Activated CD4-positive, alpha-beta memory T cell treated with anti-CD3 and anti-CD28 coated beads, Interleukin-2, amount 10 ng/mL, durations not matched to agents 7 days and 5 days (primary cell): ENCODE measurements at places on chromosomes 4 and X. TPM values are rescaled to one million over a fixed set of nuclear protein-coding genes. Genes with fewer than 3 reads are reported as not detected.

DNA sequence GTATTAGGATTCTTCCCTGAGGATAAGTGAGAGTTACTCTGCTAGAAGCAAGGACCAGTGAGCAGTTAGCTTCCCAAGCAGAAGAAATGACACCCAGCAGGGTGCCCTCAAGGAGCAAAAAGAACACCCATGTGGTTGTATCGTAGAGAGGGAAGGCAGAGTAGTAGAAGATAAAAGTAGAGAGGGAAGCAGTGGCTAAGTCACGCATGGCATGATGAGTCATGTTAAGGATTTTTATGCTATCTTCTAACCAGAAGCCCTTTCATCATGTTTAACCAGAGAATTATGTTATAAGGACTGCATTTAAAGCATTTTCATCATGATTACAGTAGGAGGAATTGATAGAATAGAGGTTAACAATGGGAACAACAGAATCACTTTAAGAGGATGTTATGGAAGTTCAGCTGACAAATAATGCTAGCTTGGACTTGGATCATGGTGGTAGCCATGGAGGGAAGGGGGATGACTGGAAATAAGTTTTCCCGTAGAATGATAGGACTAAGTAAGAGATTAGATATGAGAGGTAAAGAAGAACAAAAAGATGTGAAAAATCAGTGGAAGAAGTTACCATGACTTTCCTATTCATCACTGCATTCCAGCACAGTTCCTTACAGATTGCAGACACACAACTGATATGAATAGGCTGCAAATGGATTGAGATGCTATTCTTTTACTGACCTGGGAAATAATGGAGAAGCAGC lies 383.5 kb upstream of the INTU start:
- DNase-seq = no peak

GRCh38 chr4:81214144-81214880 lies 710 bp downstream of the PRKG2 start:
- DNase-seq = no peak

DNA sequence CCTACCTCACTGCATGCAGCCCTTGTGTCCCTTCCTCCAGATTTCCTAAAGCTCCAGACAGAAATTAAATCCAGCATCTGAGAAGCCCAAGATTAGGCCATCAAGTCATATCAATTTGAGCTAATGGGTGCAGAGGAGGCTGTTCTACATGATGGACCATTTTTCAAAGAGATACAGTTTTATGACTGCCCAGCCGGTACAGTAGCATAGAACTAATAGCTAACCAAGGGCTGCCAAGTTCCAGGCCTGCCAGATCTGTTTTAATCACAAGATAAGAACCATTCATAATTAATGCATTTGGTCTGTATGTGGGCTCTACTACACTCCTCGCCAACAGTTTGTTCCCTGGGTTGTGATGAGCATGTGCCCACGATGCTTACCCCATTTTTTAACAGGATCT lies 73.9 kb upstream of the PLAC1 start:
- DNase-seq = no peak

GRCh38 chr4:5924461-5925125 lies 31.7 kb upstream of the CRMP1 start:
- no peak for DNase-seq

Gene AVPR2
- total RNA-seq = not detected

Gene RADX
- 9.5 TPM for total RNA-seq
